ENCODE measurements at places on chromosomes 7 and 10.
A peak's percentile ranks its signal among the peaks of the same experiment; 100 is the strongest.

DNA sequence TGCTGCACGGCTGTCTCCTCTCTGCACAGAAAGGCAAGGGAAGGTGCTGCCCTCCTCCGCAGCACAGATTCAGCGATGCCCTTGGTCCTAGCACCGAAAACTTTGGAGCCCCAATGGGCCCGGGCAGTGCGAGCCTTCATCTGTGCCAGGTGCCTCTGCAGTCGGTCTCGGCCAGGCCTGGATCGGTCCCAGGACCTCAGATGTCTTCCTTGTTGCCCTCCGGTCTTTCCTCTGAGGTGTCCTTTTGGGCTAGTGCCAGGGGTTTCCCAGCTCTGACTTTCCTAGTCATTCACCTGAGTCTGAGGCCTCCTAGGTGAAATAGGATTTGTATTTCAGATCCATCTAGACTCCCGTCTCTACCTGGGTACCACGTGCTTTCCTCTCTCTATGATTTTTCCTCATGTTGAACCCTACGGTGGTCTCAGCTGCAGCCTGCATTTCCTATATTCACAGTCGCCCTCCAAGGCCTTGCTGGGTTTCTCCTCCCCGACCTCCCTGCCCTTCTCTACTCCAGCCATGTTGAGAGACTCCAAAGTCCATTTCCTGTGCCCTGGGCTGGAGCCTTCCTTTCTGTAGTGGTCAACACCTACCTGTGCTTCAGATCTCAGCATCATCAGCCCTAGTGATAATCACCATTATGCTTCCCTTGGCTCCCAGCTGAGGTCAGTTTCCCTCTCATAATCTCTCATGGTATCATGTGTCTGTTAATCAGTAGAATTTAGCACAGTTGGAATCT lies 92.0 kb upstream of the PRSS58 start:
- no peak for DNase-seq

DNA sequence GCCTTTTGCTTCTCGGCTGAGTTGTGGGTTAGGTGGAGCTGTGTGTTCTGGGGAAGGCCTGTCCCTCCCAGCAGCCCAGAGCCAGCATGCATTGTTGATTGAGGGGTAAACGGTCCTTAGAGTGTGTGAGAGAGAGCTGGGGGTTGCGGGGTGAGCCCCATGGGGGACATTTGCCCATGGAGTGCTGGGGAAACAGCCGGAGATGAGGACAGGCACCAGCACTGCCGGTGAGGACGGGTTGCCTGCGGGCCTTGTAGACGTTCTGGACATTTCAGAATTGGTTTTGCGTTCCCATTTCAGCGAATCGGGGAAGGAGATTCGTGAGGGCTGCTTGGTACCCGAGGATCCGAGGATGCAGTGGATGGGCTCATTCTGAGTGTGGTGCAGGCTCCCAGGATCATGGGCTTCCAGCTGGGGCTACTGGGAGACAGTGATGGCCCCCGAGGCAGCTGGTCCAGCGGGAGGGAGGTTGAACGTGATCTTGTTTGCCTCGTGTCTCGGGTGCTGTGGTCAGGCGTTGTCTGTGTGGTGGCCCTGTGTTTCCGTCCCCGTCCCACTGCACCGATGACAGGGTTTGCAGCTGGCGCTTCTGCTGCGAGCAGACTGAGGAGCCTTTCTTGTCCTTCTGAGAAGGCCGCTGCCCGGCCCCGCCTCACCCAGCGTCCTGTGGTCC lies 113.9 kb downstream of the CYTH3 start:
- DNase-seq, result no peak

DNA sequence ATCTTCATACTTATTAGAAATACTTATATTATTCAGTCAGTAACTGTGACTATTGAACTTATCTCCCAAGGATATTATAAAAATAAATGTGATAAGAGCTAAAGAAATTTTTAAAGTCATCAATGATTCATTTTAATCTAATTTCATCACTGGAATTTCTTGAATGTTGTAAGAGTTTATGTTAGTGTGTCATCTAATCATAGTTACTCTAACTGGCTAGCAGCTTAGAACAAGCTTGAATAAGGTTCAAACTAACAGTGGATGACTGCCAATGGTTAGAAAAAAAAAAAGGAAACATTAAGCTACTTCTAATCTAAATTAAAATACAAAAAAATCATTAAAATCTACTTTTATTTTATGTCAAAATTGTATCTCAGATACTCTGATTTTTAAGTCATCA lies 1066.3 kb downstream of the CNTNAP2 start:
- DNase-seq, result no peak

GRCh38 chr7:81908220-81908619 lies 138.4 kb upstream of the HGF start:
- DNase-seq, result no peak

DNA sequence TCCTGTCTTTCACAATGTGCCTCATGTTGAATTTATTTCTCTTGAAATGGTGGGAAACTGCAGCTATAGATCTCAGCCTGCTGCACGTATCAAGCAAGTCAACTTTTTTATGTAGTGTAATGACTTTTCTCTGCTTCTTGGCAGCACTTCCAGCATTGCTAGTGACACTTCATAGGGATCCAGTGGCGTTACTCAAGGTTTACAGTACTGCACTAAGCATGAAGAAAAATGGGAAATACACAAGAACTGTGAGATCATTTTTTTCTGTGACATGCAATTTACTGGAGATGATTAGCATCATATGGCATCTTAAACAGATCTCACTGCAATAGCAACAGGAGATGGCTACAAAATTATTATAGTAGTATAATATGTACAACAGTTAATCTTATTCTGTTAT lies 90.9 kb downstream of the POLR1F start:
- no peak for DNase-seq

DNA sequence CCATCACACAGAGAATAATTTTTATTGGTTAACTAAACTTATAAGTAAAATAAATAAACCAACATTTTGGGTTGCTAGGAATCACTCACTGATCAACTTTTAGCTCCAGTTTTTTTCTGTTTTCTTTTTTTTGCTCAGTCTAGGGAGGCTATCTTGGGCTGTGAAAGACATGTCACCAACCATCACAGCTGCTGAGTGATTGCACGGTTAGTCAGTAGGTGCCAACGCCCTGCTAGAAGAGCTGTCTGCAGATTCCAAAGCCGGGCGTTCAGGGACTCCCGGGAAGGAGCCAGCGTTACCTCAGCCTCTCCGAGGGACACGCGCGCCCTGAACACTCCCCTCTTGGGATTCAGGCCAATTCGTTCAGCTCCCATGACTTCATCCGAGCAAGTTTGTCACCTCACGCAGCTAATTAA lies 604 bp upstream of the STAM start:
- DNase-seq, result no peak

DNA sequence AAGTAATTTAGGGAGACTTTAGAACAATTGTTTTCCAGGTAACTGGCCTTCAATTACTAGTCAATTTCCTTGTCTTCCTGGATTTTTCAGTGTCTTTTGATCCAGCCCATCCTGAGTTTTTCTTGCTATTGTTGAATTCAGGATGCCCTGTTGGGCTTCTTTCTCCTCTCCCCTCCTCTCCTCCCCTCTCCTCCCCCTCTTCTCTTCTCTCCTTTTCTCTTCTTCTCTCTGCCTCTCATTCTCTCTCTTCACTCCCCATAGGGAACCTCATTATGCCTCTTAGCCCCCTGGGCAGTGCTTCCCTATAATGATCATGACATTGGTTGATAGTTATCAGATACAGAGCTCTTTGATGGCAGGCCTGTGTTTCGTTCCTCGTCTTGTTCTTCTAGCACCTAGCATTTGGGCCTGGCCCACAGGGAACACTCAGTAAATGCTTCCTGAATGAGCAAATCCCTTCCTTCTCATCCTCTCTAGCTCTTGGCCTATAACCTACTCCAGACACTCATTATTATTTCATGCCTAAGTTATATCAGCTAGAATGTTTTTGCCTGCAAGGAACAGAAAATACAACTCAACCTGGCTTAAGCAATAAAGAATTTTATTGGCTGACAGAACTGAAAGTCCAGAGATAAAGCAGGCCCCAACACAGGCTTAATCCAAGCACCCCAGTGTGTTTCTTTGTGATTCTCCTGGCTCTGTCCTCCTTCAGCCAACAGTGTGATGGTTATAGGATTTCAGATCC lies 56.8 kb downstream of the CACNB2 start:
- no peak for DNase-seq

DNA sequence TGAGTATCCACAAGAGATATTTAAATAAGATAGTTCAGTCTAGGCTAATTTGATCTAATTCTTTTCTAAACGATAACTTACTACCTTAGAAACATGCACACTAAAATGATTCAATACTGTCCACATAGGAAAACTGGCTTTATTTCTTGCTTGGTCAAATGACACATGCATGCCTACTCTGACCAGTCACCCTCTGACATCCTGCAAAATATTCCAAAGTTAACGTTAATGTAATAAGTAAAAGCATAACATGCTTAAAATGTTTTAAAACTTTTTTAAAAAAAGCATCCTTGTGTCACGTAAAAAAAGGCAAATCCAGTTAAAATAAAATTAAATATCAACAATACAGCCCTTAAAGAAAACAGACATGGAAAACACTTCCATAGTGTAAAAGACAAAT lies 70.2 kb downstream of the UBE2H start:
- no peak for DNase-seq

DNA sequence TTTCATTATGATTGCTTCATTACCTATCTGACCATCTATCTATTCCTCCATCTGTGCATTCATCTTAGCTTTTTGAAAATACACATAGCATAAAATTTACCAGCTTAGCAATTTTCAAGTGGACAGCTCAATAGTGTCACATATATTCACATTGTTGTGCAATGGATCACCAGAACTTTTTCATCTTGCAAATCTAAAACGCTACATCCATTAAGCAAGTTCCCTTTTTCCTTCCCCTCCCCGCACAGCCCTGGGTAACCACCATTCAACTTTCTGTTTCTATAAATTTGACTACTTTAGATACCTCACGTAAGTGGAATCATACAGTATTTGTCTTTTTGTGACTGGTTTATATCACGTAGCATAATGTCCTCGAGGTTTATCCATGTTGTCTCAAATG lies 78.0 kb upstream of the ADRB1 start:
- no peak for DNase-seq

GRCh38 chr7:32535162-32535702 lies 39.9 kb downstream of the AVL9 start:
- DNase-seq, result no peak

DNA sequence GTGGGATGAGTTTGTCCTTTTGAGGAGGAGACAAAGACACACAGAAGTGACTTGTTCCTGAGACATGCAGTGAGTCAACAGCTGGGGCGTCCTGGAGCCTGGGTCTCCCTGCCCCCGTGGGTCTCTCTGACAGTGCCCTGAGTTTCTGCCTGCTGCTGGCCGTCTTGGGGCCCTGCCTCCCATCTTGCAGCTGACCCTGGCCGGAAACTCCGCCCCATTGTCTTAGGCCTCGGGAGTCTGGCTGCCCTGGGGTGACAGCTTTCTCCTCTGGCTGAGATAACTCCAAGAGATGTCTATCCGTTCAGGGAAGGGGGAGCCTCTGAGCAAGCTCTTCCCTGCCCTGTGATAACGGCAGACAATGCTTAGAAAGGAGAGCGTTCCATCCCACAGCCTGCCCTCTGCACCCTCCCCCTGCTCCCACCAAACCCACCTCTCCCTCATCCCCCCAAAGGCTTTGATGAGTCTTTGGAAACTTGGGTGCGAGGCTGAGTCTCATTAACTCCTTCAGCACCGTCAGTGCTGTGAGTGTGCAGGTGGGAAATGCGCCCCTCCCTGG lies 69.5 kb upstream of the PODXL start:
- peak; percentile 51 for DNase-seq

DNA sequence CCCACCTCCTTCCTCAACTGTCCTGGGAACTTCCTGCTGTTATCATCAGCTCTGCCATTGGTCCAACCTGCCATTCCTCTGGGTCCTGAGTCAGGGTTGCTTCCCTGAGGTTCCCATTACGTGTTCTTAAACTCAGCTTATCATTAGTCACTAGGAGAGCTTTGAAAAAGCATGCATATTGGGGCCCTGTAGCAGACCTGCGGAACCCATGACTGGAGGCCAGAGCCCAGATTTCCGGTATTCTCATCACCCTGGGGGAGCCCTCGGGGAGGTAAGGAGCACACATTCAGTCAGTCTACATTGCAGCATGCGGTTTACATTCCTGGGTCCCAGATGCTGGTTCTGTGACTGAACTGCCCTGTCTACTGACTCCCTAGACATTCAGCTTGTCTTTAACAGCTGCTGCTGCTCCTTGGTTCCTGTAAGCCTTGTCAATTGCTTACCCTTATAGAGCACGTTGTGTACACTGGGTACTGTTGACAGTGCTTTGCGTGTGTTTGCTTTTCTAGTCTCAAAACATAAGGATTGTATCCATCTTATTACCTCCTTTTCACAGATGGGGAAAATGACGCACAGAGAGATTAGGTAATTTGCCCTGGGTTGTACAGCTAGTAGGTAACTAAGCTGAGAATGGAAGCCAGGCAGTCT lies 12.8 kb downstream of the CDHR3 start:
- no peak for DNase-seq

- no peak for DNase-seq
Observed at GRCh38 chr10:69839696-69840345, 38.1 kb downstream of the COL13A1 start.

GRCh38 chr10:129784891-129785290 lies 179.2 kb downstream of the EBF3 start:
- DNase-seq, result no peak

GRCh38 chr10:57743711-57744110 lies 524.0 kb downstream of the IPMK start:
- DNase-seq, result no peak

GRCh38 chr10:89388806-89389205 lies 3.6 kb upstream of the IFIT1 start:
- DNase-seq, result no peak

DNA sequence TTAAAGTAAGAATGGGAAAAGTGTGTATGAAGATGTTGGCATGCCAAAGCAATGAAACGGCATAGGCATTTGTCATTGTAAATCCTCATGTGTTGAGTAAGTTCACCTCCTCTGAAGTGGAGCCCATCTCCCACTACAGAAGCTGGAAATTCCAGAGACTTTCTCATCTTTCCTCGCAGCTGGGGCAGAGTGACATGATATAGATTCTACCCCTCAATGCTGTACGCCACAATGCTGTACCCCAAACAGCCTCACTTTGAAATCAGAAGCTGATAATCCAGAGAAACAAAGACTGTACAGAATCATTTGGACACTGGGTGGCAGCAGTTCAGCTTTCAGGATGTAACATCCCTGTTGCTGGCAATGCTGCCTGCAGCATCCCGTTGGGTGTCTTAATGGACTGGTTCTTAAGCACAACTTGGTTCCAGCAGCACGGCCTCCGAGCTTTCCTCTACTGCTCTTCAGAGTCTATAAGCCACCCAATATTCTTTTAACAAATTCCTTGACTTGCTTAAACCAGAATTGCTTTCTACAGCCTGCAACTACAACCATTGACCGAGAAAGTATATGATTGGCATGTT lies 18.8 kb downstream of the ZC3HAV1L start:
- DNase-seq, result no peak

- no peak for DNase-seq
Observed at GRCh38 chr7:103964269-103964668, 25.2 kb downstream of the RELN start.

Data from right kidney (tissue), 9 donors.